NCI-H2081 treated with DMSO at 0.1 percent for 48 hours (cell line): ENCODE measurements at places on chromosomes 6 and 20.
A peak's percentile ranks its signal among the peaks of the same experiment; 100 is the strongest.

GRCh38 chr20:48791014-48791413 lies 36.8 kb downstream of the PREX1 start:
- DNase-seq = peak; percentile 65

- DNase-seq = no peak
Observed at GRCh38 chr6:45548657-45549515, 171.2 kb upstream of the SUPT3H start.

DNA sequence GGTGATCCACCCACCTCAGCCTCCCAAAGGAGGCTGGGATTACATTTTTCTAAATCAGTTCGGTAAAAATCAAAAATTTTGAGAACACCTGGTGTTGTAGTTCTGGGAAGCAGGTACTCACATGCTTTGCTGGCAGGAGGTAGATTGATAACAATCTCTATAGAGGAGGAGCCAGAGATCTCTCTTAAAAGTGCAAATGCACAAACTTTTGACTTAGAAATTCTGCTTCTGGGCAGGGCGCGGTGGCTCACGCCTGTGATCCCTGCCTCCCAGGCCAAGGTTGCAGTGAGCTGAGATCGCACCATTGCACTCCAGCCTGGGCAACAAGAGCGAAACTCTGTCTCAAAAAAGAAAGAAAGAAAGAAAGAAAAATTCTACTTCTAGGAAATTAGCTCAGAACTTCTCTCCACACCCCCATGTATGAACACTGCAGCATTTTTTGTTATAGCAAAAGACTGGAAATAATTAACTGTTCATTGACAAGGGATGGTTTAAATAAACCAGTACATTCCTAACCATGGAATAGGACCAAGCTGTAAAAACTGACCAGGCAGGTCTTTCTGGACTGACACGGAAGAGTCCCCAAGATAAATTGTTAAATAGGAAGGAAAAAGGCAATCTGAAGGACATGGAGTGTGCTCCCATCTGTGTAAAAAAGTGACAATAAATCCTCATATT lies 14.4 kb upstream of the TRIB3 start:
- no peak for DNase-seq

- DNase-seq = no peak
Observed at GRCh38 chr20:58891086-58891717, 38.7 kb downstream of the GNAS start.

DNA sequence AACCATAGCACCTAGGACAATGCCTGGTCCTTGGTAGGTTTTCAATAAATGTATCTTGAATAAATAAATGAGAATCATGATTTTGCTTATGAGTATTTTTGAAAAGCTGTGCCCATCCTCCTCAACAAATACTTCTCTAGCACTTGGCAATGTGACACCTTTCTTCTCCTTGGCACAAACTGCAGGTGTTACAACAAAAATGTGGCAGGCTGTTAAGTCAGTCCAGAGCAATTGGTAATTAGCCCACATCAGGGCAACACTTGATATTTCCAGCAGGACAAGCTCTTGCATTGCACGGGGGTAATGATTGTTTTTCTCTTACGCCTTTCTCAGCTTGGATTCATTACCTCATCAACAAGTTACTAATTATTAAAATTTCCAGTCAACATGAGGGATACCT lies 31.6 kb upstream of the SNX9 start:
- no peak for DNase-seq

DNA sequence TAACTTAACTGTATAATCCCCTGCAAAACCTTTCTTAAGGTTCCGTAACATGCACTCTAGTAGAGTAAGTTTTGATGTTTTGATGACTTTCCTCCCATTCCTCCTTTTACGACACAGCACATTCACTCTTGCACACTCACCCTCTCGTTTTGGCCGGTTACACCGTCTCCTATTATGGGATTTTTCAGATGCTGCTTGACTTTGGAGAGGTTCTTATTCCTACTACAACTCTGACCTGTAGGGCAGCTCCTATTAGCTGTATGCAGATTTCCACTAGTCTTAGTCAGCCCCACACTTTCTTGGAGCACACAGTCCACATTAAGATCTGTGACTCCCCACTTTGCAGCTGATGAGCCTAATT lies 223.7 kb upstream of the SYNCRIP start:
- no peak for DNase-seq
